Brain microvascular endothelial cell (primary cell): ENCODE measurements at places on chromosomes 5 and 9.
A peak's percentile ranks its signal among the peaks of the same experiment; 100 is the strongest.

DNA sequence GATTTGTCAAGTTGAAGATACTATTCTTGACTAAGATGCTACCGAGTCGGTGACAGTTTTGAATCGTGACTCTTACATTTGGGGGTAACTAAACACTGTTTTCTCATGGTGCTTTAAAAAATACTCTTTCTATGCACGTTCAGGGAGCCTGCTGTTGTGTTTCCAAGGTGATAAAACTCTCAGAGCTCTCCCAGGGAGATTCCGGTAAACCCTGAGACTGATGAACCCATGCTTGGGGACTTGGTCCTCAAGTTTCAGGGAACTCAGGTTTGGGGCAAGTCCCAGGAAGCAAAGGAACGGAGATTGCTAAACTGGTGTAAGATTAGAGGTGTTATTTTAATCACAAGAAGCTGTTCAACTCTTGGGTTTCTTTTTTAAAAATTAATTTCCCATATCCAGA lies 1.4 kb downstream of the GDA start:
- no peak for DNase-seq

DNA sequence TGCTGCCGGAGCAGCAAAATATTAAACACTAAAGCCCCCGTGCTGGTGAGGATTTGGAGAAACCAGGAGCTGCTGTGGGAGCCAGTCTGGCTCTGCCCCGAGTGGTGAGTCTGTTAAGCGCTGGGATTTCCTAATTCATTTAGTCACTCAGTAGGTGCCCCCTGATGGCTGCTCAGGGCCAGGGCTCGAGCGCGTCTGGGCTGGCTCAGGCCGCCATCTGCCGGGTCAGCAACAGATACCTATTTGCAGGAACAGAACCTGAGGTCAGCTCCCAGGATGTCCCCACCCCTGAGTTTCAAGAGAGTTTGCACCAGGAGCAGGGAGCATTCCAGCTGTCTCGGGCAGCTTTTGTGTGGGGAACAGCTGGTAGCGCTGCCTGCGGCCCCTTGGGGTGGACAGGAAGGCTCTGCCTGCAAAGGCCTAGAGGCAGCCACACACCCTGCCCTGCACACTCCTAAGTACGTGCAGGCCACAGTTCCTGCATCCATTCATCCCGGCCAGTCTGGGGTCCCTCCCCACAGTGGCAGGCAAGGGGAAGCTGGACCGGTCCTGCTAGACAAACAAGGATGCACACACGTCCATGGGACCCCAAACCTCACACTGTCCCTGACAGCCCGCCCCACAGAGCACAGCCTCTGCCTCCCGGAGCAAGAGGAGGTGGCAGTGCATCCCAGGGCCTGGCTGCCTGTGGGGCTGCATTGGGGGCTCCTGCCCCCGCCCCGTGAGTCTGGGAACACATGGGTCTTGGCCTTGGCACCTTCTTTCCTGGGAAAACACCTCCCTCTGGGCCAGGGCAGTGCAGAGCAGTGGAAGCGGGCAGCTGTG lies 83.7 kb downstream of the ADAMTS2 start:
- no peak for DNase-seq

DNA sequence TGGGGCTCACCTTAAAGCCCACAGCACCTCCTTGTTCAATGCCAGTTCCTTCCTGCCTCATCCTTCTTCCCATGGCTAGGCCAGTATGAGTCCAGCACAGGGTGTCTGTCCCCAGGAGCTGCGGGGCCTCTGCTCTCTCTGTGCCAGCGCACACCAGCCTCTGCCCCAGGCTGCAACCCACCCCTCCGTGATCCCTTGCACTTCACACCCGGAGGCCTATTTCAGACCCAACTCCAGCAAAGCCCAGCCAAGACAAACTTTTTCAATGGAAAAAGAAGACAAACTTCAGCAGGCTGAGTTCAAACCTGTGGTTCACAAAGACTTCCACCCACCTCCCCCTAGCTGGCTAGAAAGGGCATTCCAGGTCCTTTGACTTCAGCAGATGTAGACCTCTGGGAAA lies 56.2 kb upstream of the OTULINL start:
- DNase-seq = no peak

DNA sequence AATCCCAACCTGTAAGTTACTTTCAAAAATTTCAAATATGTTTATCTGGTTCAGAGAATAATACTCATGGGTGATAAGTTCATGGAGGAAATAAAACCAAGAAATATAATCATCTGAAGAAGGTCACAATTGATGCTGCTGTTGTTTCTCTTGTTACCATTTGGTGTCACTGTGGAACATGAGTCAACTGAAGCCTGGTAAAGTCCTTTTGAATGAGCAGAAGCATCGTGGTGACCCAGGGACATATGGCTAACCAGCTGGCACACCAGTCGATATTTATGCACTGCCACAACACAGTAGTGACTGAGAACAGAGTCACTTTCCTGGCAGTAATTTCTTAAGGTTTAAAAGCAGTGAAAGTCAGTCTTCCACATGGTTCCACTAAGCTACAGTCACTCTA lies 612.9 kb upstream of the TLE4 start:
- no peak for DNase-seq

DNA sequence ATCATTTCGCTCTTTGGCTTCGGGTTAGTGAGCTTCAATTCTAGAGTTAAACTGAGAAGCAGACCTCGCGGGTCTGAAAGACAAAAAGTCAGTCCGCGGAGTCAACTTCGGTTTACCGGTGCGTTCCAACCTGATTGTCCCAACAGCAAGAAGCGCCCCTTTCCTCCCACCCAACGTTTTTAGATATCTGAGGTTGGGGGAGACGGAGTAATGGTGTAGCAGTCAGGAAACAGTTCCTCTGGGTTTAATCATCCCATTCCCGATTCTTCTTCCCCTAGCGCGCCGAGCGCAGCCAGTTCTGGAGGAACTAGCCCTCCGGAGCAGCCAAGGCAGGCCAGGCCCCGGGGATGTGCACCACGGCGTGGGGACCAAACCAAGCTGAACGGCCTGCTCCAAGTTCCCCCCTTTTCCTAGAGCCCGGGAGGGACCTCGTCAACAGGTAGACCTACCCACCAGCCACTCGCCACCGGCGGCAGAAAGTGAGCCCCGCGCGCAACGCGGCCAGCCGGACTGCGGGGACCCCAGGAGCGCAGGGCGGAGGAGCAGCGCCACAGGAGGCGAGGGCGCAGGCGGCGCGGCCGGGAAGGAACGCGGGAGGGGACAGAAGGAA lies 622 bp upstream of the ISL1 start:
- no peak for DNase-seq

GRCh38 chr5:911601-912000 lies 18.9 kb downstream of the TRIP13 start:
- DNase-seq = peak; percentile 88

DNA sequence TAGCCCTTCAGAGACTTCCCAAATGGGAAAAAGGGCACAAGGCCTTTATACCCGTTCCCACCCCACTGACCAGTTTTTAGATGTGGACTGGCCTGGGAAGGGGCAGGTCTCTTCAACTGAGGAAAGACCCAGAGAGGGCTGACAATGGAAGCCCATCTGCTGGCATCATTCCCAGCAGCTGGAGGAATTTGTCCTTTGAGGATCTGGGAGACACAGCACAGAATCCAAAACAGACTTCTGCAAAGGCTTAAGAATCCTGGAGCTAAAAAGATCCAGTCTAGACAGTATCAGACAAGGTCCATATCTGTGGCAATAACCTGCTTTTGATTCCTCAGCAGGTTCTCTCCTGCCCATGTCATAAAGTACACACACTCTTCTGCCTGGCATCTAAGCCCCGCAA lies 329.2 kb downstream of the TMEM167A start:
- no peak for DNase-seq

- DNase-seq = no peak
Observed at GRCh38 chr5:128494516-128494915, 43.5 kb downstream of the FBN2 start.

DNA sequence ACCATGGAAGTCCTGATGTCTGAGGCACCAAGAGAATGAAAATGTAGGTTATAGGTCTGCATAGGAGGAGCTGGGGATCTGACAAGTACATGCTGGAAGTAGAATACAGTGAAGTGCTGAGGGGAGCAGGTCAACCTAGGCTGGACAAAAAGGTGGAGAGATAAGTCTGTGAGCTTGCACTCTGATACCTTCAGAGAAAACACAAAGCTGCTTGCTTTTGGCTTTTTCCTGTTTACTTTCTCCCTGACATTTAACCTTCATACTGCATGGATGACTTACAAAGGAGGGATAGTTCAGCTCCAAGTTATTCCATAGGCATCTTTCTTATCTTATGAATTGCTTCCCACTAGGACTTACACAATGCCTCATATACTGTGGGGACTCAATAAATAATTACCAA lies 256.7 kb upstream of the NREP start:
- DNase-seq = no peak

- DNase-seq = no peak
Observed at GRCh38 chr5:87936667-87937066, 332.0 kb downstream of the TMEM161B start.

DNA sequence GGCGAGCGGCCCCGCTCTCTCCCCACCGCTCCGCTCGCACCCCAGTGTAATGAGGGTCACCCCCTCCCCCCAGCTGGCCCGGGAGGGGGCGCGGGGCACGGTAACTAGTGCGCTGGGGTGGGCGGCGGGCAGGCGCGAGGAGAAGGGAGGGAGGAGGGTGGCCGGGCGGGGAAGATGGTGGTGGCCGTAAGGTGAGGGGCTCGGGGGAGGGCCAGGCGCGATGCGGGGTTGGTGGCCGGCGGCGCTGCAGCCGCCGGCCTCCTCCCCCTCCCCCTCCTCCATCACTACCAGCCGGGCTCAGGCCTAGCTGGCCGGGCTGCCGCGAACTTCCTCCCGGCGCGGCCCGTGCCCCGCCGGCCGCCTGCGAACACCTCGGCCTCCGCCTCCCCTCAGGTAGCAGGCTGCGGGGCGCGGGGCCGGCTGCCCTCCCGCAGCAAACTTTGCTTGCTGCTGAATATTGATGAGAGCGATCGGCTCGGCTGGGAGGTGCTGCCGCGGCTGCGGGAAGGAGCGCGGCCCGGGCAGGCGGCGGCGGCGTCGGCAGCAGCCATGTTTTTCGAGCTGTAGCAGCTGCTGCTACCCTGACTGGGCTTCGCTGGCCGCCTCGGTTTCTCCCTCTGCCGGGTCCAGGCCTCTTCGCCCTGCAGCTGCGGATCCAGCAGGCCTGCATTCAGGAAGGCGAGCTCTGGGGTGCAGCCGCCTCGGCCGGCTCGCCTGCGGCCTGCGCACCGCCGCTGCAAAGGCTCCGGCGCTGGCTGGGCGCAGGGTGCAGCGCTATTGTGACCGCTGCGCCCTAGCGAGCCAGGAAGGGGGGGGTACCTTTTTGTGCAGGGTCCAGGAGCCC lies 502 bp downstream of the NSD1 start:
- DNase-seq = no peak

- no peak for DNase-seq
Observed at GRCh38 chr5:180251141-180251540, 40.7 kb downstream of the MAPK9 start.

DNA sequence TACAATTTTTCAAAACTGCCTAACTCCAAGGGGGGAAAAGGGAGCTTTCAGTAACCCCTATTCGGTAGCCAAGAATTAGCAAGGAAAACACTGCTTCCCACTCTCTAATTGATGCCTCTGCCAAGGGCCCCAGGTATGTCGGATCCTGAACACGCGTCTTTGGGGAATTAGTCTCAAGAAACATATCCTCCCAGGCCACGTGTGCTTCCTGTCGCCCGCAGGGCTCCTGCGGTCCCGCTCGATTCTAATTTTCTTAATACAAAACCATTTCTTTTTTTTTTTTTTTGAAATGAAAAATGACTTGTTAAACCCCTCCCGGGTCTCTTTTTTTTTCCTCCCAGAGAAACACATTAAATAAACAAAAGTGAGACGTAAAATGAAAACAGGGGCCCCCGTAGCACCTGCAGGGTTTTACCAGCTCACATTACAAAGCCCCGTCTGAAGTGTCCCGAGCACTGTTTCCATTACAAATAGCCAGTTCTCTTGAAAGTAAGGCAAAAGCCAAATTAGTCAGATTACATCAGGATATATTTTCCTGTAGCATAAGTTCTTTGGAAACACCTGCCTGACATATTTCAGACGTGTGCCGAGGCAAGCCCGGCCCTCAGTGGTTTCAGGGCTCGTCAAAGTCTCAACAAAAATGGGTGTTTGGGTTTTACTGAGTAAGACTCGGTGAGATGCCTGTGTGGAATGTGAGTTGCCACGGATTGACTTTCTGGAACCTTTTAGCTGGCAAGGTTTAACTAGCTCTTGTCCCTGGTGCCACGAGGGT lies 21.5 kb downstream of the SMIM23 start:
- no peak for DNase-seq

DNA sequence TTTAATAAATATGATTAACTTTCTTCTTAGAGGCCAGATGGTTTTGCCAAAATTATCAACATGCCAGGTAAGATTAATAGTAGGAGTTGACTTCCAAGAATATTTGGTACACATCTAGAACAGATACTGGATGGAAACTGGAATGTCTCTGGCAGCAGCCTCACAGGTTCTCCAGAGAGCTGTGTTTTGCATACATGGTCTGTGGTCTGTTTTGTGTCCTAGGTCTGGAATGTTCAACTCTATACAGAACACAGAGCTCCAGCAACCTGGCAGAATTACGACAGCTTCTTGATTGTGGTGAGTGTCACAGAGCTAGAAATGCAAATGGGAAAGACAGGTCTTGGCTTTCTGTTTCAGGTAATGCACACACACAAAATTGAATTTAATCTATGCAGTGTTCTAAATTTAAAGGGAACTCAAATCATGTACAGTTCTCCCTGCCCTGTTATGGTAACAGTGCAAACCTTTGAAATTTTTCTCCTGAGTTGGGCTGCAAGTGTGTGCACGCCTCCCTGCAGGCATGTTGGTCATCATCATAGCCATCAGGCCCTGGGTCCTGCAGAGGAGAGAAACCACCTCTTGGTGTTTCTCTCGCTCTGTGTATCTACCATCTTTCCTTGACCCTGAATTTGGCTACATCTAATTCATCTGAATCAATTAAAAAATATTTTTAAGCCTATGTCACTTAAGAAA lies 58.3 kb downstream of the PIK3R1 start:
- DNase-seq = no peak

- DNase-seq = no peak
Observed at GRCh38 chr5:75667586-75667985, 49.7 kb downstream of the POC5 start.

DNA sequence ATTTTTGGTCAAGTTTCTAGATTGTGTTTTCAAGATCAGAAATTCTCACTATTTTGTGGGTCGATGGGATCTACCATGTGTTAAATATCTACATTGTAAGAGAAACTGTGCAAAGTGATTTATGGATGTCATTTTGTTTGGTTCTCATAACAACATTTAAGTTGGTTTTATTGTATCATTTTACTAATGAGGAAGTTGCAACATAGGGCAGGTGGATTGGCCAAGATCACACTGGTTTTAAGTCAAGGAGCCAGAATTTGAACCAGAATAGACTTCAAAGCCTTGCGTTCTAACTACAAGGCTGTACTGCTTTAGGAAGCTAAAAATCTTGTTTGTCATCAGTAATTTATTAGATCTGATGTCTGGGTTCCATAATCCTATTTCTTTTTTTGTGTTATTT lies 23.4 kb downstream of the SH3TC2 start:
- no peak for DNase-seq

DNA sequence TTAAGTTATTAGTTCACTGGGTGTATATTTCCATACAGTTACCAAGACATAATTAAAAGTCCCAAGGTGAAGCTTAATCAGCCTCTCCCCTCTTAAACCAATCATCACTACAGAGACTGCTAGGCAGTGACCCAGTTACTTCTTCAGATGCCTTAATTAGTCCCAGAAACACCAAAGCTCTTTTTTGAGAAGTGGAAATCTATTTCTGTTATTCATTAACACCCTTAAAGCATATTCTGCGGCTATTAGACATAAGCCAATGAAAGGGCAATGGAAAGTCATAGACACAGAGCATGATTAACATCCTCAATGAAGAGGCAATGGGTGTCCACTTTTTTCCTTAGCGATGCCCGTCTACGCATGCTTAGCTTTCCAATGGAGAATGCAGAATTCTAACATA lies 48.3 kb upstream of the DNAH5 start:
- no peak for DNase-seq

- no peak for DNase-seq
Observed at GRCh38 chr9:69584759-69585158, 87.4 kb downstream of the APBA1 start.
